CD8-positive, alpha-beta memory T cell (primary cell): ENCODE measurements at places on chromosomes 3 and 15. TPM values are rescaled to one million over a fixed set of nuclear protein-coding genes. Genes with fewer than 3 reads are reported as not detected.
A peak's percentile ranks its signal among the peaks of the same experiment; 100 is the strongest.

Gene SLC2A2
- not detected for total RNA-seq

Gene SLC9A9
- total RNA-seq, result 1.2 TPM

Gene GOLGA8G
- not detected for total RNA-seq

Gene C3orf62
- total RNA-seq, result 6.1 TPM

Gene GHSR
- total RNA-seq, result not detected

Gene ADGRG7
- not detected for total RNA-seq

Gene GPR176
- 0.20 TPM for total RNA-seq

Gene MKRN3
- 0.98 TPM for total RNA-seq

Gene GNAT1
- total RNA-seq, result not detected

Gene ALS2CL
- 0.84 TPM for total RNA-seq

DNA sequence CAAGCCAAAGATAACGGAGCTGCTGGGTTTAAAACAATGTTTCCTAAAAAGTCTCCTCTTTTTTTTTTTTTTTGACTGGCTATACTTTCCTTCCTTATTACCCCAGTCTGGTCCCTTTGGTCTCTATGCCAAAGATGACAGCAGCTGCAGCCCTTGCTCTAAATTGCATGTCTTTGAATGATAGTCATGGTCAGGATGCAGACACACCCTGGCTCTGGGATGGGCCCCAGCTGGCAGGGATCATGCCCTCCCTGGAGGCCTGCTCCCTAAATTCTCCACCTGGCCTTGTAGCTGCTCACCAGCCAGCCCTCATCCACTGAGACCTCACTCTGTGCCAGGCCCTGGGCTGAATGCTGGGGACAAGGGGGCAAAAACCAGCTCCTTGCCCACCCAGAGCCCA lies 95.8 kb downstream of the MESD start:
- DNase-seq, result no peak
- H3K27me3 ChIP-seq, result no peaks in the 10 kb centered on the region
- H3K36me3 ChIP-seq, result no peaks in the 10 kb centered on the region
- H3K4me1 ChIP-seq, result no peaks in the 10 kb centered on the region
- H3K27ac ChIP-seq, result no peak overlapping the region

- H3K4me1 ChIP-seq, result no peaks in the 10 kb centered on the region
- no peak overlapping the region for H3K27ac ChIP-seq
Observed at GRCh38 chr3:100868894-100869293, 124.3 kb downstream of the ABI3BP start.

DNA sequence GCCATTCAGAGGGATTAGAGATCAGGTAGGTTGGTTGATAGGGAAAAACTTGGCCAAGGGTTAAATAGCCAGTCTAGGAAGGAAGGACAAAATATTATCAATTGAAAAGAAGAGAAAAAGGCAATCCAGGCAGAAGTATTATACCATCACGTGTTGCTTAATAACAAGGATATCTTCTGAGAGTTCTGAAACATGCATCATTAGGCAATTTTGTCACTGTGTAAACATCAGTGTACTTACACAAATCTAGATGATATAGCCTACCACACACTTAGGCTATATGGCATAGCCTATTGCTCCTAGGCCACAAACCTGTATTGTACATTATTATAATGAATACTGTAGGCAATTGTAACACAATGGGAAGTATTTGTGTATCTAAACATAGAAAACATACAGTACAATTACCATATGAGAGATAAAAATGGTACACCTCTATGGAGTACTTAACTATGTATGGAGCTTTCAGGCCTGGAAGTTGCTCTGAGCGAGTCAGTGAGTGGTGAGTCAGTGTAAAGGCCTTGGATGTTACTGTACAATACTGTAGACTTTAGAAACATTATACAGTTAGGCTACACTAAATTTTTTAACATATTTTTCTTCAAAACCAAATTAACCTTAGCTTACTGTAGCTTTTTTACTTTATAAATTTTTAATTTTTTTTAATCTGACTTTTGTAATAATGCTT lies 2.7 kb downstream of the TEX55 start:
- H3K27me3 ChIP-seq, result no peaks in the 10 kb centered on the region
- no peak overlapping the region for H3K4me3 ChIP-seq
- no peak for DNase-seq
- H3K4me1 ChIP-seq, result no peaks in the 10 kb centered on the region
- H3K36me3 ChIP-seq, result no peaks in the 10 kb centered on the region
- no peak overlapping the region for H3K27ac ChIP-seq

DNA sequence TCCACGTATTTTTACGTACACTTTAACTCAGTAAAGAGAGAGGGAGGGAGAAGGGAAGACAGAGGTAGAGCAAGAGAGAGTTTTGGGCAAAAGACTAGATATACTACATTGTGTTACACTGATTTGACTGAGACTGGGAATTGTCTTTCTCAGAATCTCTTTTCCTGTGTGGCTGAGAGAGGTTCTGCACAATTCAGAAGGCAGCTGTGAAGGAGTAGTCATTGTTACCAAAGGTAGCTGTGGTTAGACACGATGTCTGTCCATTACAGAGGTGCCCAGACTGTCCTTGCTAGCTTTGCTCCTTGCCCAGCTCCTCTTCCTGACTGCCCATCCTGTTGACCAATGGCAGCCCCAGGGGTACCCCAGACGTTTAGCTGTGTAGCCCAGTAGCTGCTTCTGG lies 577.5 kb upstream of the CBLB start:
- no peaks in the 10 kb centered on the region for H3K36me3 ChIP-seq
- no peak overlapping the region for H3K27ac ChIP-seq
- no peak for DNase-seq
- H3K4me1 ChIP-seq, result no peaks in the 10 kb centered on the region
- no peaks in the 10 kb centered on the region for H3K27me3 ChIP-seq

DNA sequence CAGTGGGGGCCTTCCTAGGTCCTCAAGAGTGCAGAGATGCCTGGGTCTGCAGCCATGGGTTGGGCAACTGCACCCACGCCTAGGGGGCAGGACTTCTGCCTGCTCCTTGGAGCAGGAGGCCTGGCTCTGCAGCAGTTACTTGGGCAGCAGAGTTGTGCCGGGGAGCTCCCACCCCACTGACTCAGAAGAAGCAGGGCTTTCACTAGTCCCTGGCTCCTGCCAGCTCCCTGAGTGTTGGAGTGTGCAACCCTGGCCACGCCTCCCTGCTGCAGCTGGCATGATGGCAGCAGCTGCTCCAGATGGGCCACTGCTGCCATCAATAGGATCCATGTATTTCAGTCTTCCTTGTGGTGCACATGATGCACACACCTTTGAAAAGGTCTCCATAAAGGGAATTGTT lies 40.6 kb upstream of the KCNH8 start:
- H3K27ac ChIP-seq, result no peak overlapping the region
- DNase-seq, result no peak
- H3K36me3 ChIP-seq, result no peaks in the 10 kb centered on the region
- no peak overlapping the region for H3K4me3 ChIP-seq

GRCh38 chr3:141632779-141633374 lies 105.2 kb upstream of the RNF7 start:
- no peaks in the 10 kb centered on the region for H3K27me3 ChIP-seq
- no peaks in the 10 kb centered on the region for H3K36me3 ChIP-seq
- DNase-seq, result no peak
- no peak overlapping the region for H3K4me3 ChIP-seq
- H3K4me1 ChIP-seq, result no peaks in the 10 kb centered on the region
- no peak overlapping the region for H3K27ac ChIP-seq

- no peaks in the 10 kb centered on the region for H3K27me3 ChIP-seq
- H3K36me3 ChIP-seq, result no peaks in the 10 kb centered on the region
- no peak overlapping the region for H3K27ac ChIP-seq
- peaks cover 69% of the 10 kb centered on the region for H3K4me1 ChIP-seq
- peak overlapping the region; percentile 40 for H3K4me3 ChIP-seq
Observed at GRCh38 chr3:43024181-43024885, 45.2 kb downstream of the GASK1A start.

- H3K36me3 ChIP-seq, result no peaks in the 10 kb centered on the region
- DNase-seq, result no peak
- H3K27me3 ChIP-seq, result no peaks in the 10 kb centered on the region
- H3K4me3 ChIP-seq, result no peak overlapping the region
Observed at GRCh38 chr15:27623560-27624305, 475.4 kb downstream of the OCA2 start.

DNA sequence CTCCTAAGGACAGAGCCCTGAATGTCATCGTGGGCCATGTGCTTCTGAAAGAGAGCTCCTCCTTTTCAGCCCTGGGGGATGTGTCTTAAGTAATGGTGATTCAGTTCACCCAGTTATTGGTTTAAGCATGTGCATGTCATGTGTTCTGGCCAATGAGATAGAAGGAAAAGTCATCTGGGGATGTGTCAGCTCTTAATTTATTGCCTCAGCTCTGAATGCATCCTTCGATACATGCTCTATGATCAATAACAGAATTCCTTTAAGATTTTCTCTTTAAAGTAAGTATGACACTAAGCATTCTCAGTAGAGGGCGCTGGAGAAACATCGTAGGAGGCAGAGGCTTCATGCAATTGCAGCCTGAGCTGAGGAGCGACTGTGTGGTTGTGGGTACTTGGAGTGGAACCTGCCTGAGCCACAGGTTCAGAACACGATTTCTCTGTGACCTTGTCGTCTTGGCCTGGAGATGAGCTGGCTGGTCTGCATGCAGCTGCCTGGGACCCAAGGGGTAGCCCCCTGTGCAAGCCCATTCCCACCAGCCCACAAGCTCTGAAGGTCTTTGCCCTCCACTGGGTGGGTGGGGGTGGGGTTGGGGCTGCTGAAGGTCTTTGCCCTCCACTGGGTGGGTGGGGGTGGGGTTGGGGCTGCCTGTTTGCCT lies 69.5 kb downstream of the C3orf38 start:
- H3K4me3 ChIP-seq, result no peak overlapping the region
- H3K4me1 ChIP-seq, result no peaks in the 10 kb centered on the region
- no peaks in the 10 kb centered on the region for H3K27me3 ChIP-seq
- H3K36me3 ChIP-seq, result no peaks in the 10 kb centered on the region
- no peak for DNase-seq

DNA sequence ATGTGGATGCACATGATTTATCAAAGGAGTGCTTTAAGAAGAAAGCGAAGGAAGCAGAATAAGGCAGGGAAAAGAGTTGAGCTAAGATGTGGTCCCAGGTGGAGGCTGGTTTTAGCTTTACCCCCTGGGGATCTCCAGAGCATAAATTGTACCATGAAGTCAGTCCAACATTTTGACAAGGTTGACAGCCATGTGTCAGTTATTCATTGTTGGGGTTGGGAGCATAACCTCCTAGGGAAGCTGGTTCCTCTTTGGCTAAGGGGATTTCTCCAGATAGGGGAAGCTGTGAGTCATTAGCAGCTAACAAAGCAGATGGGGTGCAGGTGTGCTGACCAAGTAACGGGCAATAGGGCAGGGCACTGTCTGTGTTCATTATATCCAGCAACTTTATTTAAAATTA lies 123.7 kb upstream of the IGSF10 start:
- no peak overlapping the region for H3K27ac ChIP-seq
- no peaks in the 10 kb centered on the region for H3K27me3 ChIP-seq
- no peaks in the 10 kb centered on the region for H3K36me3 ChIP-seq

- H3K4me1 ChIP-seq, result no peaks in the 10 kb centered on the region
- H3K27me3 ChIP-seq, result no peaks in the 10 kb centered on the region
- no peak overlapping the region for H3K27ac ChIP-seq
- H3K36me3 ChIP-seq, result no peaks in the 10 kb centered on the region
- no peak for DNase-seq
Observed at GRCh38 chr15:98375513-98376340, 272.6 kb upstream of the IGF1R start.

DNA sequence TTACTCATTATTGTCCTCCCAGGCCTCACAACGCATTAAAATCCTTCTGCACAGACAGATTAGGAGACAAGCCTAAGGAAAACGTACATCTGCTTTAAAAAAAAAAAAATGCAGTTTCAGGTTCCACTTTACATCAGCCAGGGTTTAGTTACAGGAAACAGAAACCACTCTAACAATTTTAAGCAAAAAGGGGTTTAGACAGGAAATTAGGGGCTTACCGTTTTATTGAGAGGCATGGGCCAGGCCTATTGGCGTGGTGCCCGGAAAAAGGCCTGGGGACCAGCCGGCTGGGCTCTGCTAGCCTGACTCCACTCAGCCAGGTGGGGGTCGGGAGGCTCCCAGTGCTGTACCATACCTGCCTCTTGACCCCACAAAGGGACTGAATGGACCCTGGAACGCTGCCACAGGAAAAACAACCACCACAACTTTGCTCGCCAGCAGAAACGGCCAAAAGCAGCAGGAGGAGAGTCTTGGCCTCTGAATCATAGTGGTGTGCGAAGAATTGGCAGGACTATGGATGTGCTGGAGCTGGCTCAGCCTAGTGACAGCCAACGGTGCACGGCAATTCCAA lies 124.3 kb downstream of the CHSY1 start:
- H3K4me1 ChIP-seq, result peaks cover 24% of the 10 kb centered on the region
- H3K4me3 ChIP-seq, result peak overlapping the region; percentile 27
- no peaks in the 10 kb centered on the region for H3K27me3 ChIP-seq

GRCh38 chr3:32432045-32432710 lies 40.5 kb downstream of the CMTM7 start:
- peak overlapping the region; percentile 44 for H3K4me3 ChIP-seq
- no peaks in the 10 kb centered on the region for H3K36me3 ChIP-seq
- DNase-seq, result no peak
- peak overlapping the region; percentile 79 for H3K27ac ChIP-seq
- H3K4me1 ChIP-seq, result peaks cover 87% of the 10 kb centered on the region

DNA sequence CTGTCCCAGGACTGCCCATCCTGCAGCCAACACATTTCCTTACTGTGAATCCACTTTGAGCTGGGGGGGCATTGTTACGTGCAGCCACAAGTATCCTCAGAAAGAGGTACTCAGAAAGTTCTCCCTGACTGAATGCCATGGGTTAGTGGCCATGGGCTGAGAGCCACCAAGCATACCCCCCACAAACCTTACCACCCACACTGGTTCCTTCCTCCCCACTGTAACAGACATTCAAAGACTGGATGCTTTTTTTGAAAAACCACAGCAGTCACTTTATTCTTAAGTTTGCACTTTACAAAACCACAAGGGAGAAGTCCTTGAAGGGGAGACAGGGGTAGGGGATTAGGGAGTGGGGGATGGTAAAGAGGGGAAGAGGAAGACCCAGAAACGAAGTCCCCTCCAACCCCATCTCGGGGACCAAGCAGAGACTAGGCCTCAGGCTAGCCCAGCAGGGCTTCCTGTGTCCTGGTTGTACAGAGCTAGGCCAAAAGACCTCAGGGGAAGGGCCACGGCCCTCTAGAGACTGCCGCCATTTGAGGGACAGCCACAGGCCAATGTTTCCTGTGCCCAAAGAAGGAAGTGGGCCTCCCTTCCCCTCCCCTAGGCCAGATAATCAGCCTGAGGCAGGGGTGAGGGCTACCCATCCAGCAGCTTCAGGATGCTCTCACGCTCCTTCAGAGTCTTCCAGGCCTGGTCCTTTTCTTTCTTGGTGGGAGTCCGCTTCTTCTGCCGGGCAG lies 10.1 kb upstream of the CAMK1 start:
- peaks cover under 1% of the 10 kb centered on the region for H3K36me3 ChIP-seq
- H3K27ac ChIP-seq, result peak overlapping the region; percentile 33
- no peak for DNase-seq
- H3K4me3 ChIP-seq, result peak overlapping the region; percentile 11
- no peaks in the 10 kb centered on the region for H3K27me3 ChIP-seq

- H3K27ac ChIP-seq, result no peak overlapping the region
- no peaks in the 10 kb centered on the region for H3K4me1 ChIP-seq
- H3K4me3 ChIP-seq, result no peak overlapping the region
- no peaks in the 10 kb centered on the region for H3K36me3 ChIP-seq
Observed at GRCh38 chr15:66778314-66778665, 76.3 kb downstream of the SMAD6 start.

GRCh38 chr3:10364806-10365205 lies 43.9 kb upstream of the SEC13 start:
- no peaks in the 10 kb centered on the region for H3K27me3 ChIP-seq
- H3K27ac ChIP-seq, result no peak overlapping the region
- H3K4me1 ChIP-seq, result no peaks in the 10 kb centered on the region
- no peak overlapping the region for H3K4me3 ChIP-seq
